Stimulated activated CD4-positive, alpha-beta T cell treated with anti-CD3 and anti-CD28 coated beads, Interleukin-1b, Interleukin-23, amount 100 ng/mL, for 48 hours (primary cell): ENCODE measurements at places on chromosomes 3 and 15.
A peak's percentile ranks its signal among the peaks of the same experiment; 100 is the strongest.

DNA sequence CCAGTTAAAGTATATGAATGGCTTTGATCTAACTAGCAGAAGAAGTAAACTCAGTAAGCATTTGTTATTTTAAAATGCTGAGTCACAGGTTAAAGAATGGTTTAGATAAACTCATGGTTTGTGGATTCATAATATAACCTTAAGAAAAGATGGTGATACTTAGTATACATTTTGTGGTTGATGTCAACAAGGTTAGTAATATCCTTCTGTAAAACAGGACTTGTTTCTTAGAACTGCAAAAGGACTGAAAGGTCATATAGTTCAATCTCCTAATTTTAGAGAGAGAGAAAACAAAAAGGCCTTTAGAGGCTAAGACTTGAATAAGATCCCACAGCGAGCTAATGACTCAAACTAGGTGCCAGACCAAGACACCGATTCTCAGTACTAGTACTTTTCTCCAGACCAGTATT is 50.0 kb downstream of the STRIT1 start:
- DNase-seq = no peak

DNA sequence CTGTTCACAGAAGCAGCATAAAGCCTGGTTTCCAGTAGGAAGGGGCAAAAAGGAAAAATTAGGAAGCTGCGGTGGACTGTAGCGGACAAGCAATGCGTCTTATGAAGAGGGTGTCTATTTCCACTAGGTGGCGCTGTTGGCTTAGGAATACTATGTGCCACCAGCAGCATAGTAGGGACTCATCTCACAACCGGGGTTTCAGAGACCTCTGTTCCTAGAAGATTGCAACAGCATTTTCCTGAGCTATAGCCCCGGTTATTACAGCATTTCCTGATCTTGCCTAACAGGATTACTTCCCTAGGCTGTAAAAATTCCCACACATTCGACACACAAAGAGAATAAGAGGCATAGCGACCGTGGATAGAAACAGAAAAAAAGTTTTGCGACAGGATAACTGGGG is 683.0 kb downstream of the TBL1XR1 start:
- no peak for DNase-seq

DNA sequence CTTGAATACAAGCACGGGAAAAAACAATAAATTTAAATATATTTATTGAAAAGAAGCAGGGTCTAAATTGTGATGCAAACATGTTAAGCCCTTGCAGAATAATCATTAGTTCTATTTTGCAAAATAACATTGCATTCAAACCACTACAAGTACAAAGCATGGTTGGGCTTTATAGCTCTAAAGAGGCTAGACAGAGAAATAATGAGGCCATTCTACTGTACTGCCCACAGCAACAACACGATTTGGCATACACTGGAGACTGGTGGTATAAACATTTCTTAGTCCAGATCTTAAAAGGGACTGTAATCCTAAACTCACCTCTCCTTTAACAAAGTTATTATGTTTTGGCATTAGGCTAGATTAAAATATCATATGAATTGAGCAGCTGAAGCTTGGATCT is 204.3 kb upstream of the LRIG1 start:
- DNase-seq = no peak

GRCh38 chr3:119481079-119481478 is 12.3 kb downstream of the POGLUT1 start:
- no peak for DNase-seq

- DNase-seq = no peak
Observed at GRCh38 chr3:9866639-9867038, 13.4 kb downstream of the CIDEC start.

DNA sequence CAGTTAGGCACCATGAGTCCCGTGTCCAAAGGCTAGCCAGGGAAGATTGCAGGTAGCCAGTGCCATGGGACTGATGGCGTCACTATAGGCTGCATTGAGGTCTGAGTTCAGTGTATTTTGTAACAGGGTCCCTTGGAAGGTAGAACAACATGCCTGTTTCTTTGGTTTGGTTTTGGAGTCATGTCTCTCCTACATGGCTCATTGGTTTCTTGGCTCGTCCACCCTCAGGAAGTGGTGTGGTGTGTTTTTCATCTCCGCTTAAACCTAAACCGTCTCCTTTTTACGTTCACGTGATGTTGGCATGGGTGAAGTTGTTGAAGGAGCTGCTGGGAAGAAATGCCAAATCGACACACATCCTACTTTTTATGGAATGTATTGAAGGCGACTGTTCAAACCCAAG is 71.6 kb downstream of the FLNB start:
- DNase-seq = no peak

GRCh38 chr3:141507392-141508066 is 20.7 kb downstream of the RASA2 start:
- DNase-seq = no peak

GRCh38 chr15:50315814-50316630 is 39.0 kb downstream of the GABPB1 start:
- DNase-seq = no peak

- DNase-seq = no peak
Observed at GRCh38 chr3:187960820-187961219, 193.1 kb upstream of the LPP start.

DNA sequence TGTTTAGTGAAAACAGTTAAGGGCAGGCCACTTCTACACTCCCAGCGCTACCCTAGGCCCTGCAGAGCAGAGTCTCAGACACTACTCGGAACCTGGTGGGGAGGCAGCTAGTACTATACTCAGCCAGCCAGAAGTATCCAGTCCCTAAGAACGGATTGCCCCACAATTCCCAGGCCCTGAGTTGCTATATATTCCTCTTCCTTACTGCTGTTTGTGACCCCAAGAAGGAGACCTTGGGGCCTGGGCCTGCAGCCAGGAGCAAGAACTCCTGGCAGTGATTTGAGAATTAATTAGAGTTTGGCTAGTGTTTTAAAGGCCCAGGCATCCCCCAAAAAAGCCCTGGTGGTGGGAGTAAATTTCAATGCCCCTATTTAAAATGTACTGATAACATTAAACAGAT is 87.7 kb downstream of the RBPMS2 start:
- DNase-seq = no peak

- peak; percentile 6 for DNase-seq
Observed at GRCh38 chr3:148943506-148944205, 47.7 kb upstream of the GYG1 start.

DNA sequence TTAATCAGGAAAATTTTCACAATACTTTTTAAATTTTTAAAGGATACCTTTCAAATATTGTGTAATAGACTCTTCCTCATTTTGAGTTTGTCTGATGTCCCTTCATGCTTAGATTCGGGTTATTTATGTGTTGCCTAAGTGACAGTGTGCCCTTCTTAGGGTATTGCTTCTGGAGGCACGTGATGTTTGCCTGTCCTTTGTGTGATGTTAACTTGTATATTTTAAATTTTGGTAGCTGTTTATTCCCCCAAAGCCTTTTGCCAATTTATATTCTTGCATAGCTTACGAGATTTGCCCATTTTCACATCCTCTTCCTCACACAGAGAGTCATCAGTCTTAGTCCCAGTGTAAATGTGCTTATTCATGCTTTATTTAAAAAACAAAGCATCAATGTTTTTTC is 433.1 kb downstream of the EPHB1 start:
- DNase-seq = no peak

- no peak for DNase-seq
Observed at GRCh38 chr15:95664450-95664849, 666.0 kb upstream of the NR2F2 start.
